ENCODE measurements at places on chromosomes 7 and 10.

DNA sequence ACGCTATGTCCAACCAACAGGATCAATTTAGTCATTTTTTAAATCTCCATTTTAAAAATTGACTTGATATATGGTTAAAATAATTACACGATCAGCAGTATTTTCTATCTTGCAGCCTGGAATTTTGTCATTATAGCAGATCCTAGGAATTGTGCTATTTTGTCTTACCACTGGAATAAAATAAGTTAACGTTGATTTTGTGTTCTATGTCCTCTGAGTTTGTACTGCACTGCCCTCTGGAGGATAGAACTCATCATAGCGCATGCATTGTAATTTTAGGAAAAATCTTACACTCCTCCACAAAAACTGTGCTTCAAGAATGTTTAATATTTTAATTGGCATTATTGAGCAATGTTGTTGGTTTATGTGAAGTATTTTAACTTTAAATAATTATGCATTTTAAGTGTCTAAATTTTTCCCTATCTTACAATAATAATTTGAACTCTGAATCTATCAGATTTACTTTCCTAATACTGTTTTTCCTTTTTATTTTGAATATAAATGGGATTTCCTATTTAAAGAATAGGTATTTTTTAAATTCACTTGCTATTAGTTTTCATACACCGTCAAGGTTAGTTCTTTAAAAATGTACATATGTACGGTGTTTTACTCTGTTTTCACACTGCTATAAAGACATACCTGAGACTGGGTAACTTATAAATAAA is 220.1 kb downstream of the PPP1R3A start:
- peak; percentile 60 for DNase-seq

- DNase-seq: peak; percentile 72
These were observed 28.6 kb upstream of the SLC16A12 start for GRCh38 chr10:89563861-89564478.

DNA sequence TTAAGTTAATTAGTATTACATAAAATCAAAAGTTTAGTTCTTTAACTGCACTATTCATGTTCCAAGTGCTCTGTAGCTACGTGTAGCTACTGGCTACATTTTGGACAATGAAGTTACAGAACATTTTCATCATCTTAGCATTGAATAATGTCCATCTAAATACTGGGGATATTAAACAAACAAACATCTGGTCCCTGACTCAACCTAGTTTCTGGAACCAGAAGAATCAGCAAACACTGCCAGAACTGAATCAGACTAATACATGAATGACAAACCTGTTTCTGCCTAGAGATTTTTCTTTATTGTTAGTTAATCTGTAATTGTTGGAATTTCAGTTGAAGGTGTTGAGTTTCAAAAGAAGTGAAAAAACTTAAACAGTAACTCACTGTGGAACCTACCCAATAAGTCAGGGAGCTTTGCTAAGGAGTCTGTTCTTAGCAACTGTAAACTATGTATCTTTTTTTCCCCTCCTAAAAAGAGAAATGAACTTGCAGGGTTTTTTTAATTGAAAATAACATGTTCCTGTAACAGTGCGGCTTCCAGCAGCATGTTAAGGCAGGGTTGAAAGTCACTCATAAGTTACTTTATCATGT is 58.3 kb downstream of the CDK13 start:
- DNase-seq: peak; percentile 77

DNA sequence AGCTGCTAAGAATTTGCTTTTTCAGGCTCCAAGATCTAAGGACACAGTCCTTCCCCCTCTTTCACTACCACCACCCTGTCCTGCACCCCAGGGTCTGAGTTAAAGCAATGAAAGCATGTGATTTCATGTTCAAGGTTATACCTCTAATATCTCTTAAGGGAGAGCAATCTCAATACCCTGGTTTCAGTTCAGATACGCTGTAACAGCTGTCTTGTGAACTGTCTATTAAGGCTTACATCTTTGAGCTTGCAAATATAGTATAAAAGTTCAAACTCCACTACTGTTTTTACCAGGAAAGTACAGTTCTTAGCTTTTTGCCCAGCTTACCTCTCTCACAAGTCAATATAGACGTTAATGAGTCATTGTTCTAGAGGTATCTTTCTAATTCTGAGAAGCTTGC is 2.6 kb downstream of the CPVL start:
- no peak for DNase-seq

DNA sequence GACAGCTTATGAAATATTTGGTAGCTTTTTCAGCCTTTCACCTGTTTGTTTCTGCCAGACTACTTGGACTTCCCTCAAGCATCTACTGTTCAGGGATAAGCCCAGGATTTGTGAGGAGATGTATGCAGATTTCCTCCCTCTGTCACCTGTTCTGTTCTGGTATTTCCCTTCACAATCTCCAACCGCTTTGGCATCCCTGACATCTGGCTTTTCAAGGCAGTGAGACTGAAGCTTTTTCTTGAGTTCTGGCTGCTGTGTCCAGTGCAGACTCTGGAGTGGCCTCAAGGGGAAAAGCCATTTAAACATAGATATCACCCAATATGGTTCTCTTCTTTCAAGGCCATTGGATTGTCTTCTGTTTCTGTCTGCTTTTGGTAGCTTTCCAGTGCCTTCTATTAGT is 369.7 kb downstream of the LRMDA start:
- DNase-seq: no peak

GRCh38 chr7:132122901-132123300 is 453.4 kb downstream of the PLXNA4 start:
- DNase-seq: no peak

DNA sequence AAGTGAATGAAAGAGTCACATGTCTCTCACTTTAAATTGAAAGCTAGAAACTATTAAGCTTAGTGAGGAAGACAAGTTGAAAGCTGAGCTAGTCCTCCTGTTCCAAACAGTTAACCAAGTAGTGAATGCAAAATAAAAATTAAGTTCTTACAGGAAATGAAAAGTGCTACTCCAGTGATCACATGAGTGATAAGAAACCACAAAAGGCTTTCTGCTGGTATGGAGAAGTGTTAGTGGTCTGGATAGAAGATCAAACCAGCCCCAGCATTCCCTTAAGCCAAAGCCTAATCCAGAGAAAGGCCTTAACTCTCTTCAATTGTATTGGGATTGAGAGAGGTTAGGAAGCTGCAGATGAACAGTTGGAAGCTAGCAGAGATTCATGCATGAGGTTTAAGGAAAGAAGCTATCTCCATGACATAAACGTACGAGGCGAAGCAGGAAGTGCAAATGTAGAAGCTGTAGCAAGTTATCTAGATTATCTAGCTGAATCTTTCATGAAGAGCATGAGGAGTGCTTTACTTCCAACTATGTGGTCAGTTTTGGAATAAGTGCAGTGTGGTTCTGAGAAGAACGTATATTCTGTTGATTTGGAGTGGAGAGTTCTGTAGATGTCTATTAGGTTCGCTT is 261.6 kb downstream of the MDFIC start:
- DNase-seq: peak; percentile 44

DNA sequence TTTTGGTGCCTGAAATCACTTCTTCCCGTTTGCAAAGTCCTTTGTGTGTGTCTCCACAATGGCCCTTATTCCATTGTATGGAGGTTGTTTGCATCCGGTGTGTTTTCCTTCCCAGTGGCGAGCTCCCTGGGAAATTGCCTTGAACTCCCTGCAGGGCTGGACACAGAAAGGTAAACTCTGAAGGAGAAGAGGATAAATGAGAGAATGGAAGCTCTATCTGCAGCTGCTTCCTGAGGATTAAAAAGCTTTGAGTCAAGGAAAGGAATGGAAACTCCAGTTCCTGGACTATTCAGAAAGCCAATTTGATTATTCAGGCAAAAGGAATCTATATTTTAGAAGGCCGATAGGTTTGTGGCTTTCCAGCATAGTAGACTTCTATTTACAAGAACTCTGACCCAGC is 4.4 kb upstream of the GRK5 start:
- peak; percentile 57 for DNase-seq

- peak; percentile 63 for DNase-seq
These were observed 13.6 kb upstream of the COL17A1 start for GRCh38 chr10:104099269-104099668.

GRCh38 chr7:132065193-132065988 is 509.0 kb upstream of the PODXL start:
- peak; percentile 95 for DNase-seq

GRCh38 chr7:45890902-45891461 is 2.7 kb downstream of the IGFBP1 start:
- peak; percentile 67 for DNase-seq

DNA sequence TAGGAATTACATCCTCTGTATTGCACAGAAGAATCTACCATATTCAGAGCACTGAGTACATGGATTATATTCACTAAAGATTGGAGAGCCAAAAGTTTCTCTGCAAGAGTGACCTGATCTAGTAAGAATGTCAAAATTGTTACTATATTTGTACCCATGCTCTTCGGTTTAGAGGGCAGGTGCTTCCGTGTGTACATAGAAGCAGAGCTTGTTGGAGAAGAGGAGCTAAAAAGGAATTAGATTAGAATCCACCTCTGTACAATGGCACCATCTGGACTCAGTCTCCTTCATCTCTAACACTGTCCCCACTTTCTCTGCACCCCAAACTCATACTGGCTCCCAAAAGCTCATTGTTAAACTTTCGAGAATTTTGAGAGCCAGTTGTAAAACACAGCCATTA is 8.3 kb downstream of the CALD1 start:
- DNase-seq: no peak

GRCh38 chr10:4117604-4118003 is 332.6 kb upstream of the KLF6 start:
- no peak for DNase-seq

GRCh38 chr10:80699602-80700039 is 161.9 kb downstream of the SH2D4B start:
- peak; percentile 73 for DNase-seq

DNA sequence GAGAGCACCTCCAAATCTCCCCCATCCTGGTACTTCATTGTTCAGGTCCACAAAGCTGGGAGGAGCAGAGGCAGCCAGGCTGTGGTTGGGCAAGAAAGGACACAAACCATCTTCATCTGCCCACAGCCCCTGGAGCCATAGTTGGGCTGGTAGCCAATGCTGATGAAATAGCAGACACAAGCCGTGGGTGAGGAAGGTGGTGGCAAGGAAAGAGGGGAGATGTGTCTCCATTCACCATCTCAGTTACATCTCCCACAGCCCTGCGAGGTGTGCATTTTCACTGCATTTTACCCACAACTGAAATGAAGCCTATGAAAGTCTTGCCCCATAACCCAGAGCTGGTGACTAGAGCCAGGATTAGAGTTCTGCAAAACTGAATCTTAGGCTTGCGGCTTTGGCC is 35.0 kb downstream of the PIK3AP1 start:
- DNase-seq: no peak

- DNase-seq: peak; percentile 65
These were observed 314.6 kb downstream of the FRMD4A start for GRCh38 chr10:14016011-14016536.

DNA sequence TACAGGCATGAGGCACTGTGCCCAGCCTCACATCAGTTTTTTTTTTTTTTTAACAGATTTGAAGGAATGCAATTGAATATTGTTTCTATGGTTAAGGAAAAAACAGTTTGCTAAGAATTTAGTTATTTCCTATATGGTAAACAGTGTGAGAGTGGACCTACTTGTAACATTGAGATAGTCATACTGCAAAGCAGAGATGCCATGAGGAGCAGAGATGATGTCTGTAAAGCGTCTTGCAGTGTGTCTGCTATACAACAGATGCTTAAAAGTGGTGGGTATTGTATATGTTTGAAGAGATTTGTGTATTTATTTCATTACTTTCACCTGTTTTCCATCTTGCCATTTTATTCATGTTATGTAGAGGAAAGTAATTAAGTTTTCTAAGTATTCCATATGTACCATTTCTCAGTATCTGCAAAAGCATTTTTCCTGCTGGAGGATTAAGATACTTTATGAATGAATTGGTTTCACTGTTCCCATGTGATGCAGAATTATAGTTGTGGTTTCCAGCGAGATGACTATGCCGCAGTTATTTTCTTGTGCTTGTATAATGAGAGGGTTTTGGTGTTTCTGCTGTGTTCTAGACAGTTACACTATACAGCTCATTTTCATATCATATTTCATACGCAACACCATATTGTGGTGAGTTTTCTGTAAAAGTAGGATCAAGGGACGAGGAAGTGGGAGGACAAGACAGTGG is 26.6 kb downstream of the TET1 start:
- DNase-seq: no peak

GRCh38 chr10:77405771-77406241 is 231.8 kb downstream of the KCNMA1 start:
- peak; percentile 53 for DNase-seq

GRCh38 chr10:22900841-22901601 is 26.8 kb upstream of the ARMC3 start:
- DNase-seq: no peak

GRCh38 chr7:27316311-27316710 is 73.7 kb downstream of the EVX1 start:
- no peak for DNase-seq

DNA sequence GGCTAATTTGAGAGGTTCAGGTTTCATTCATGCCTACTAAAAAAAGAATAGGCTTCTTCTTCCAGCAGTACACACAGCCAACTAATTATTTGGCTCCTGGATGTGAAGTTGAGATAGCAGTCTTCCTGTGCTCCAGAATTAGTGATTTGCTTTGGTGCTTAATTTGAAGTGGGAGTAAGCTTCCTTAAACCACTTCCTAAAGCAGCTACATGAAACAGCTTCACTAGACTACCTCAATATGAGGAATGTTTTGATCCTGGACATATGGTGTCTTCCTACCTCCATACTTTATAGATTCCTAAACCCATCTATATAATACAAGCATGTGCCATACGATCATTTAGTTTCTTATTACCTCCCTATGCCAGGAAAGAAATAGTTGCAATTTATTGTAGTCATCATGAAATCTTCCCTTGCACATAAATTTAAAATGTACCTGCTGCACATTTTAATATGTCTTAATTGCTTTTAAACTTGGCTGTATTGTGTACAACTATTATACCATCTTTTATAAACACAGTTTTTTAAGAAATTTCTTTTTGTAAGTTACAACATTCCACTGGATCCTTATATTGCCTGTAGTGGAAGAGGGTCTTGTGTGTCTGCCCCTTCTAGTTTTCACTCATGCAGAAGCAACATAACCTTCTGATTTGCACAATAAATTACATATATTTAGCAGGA is 8.6 kb downstream of the VIM start:
- DNase-seq: no peak

- DNase-seq: peak; percentile 49
These were observed 637 bp downstream of the SAMD8 start for GRCh38 chr10:75111907-75112679.

DNA sequence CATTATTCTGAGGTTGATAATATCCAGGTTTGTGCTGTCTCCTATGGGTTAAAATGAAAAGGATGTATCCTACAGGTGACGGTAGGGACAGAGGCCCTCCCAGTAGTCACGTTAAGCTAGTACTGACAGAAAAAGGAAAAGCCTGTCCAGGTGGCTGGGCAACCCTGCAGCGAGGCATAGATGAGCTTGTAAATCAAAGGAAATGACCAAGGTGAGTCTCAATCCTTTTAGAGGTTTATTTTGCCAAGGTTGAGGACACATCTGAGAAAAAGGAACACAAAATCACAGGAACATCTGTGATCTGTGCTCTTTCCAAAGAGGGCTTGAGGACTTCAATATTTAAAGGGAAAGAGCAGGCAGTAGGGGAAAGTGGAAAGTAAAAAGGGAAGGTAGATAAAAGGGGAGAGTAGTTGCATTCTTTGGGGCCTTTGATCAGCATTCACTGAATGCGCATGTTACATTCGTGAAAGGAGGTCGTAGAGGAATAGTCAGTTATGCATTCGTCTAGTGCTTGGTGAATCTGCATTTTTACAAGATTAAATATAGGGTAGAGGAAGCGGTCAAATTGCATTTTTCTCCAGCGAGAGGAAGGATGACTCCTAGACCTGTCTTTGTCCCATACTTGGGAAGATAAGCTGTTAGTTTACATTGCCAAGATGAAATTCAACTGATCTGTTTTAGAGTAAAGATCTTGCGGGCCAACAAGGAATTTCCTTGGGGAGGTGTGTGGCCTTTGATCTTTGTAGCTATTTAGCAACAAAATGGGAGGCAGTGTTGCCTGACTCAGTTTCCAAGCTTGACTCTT is 884 bp upstream of the GSTO1 start:
- no peak for DNase-seq
